Activated CD4-positive, alpha-beta memory T cell treated with anti-CD3 and anti-CD28 coated beads for 36 hours (primary cell): ENCODE measurements at places on chromosomes 11 and 22. TPM values are rescaled to one million over a fixed set of nuclear protein-coding genes. Genes with fewer than 3 reads are reported as not detected.

Gene LGR4
- 0.67 TPM for total RNA-seq

Gene EFCAB6
- 0.29 TPM for total RNA-seq

Gene VSIG10L2
- total RNA-seq: not detected

Gene CD44
- total RNA-seq: 440 TPM

GRCh38 chr11:103898065-103898464 lies 138.4 kb upstream of the DDI1 start:
- no peak for DNase-seq
- H3K4me1 ChIP-seq: no peaks in the 10 kb centered on the region
- H3K4me3 ChIP-seq: no peak overlapping the region

DNA sequence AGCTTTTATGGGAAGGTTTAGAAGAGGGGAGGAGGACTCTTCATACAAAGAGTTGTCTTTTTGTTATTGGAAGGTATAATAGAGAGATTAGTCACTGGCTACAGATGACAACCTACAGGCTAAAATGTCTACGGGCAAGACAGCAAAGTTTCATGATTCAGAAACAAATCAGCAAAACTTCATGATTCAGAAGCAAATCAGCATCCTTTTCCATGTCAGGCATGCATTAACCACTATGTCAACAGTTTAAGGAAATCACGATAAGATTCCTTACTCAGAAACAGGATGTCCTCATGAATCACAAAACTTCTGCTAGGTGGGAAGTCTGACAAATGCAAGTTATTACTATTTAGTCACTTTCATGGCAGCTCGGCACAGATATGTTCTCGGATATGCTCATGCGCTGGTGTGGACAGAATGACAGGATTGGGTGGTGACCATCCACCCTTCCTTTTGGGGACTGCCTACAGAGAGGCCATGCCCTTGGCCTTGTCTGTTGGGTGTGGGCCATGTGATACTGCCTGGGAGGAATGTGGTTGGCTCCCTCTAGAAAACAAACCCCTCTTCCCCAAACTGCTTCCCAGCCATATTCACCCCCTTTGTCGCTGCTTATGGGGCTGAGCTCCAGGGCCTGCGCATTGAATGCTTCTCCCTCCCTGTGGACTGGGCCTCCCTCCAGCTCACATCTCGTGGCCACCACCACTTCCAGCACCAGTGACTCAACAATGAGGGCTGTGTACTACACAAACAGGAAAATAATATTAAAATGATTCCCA lies 10.1 kb downstream of the C11orf91 start:
- H3K36me3 ChIP-seq: no peaks in the 10 kb centered on the region
- H3K27me3 ChIP-seq: peaks cover 14% of the 10 kb centered on the region
- DNase-seq: peak; percentile 47
- H3K27ac ChIP-seq: peak overlapping the region; percentile 56

- H3K27me3 ChIP-seq: peaks cover 3% of the 10 kb centered on the region
- no peak for DNase-seq
- H3K4me1 ChIP-seq: no peaks in the 10 kb centered on the region
- no peak overlapping the region for H3K27ac ChIP-seq
- no peak overlapping the region for H3K4me3 ChIP-seq
Observed at GRCh38 chr22:48314073-48314472, 1513.6 kb downstream of the BRD1 start.

DNA sequence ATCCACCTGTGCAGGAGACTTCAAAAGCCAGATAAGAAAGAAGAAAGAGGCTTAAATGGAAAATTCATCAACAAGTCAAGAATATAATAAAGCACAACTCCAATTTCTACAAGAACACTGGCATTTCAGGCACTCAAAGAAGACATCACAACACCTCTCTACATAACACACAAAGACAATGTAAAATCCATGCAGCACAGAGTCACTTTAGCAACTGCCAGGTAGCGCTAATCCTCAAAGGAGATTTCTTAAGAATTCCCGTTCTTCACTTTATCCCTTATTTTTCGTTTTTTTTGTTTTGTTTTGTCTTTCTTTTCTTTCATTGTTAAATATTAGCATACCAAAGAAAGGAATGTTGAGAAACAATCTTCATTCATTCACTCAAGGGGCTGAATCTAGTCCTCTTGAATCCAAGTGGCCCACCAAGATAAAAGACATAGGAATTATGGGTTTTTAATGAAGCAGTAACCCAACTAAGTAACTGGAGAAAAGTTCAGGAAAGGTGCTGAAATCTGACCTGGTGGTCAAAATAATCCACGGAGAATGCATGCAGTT lies 95.0 kb downstream of the CADM1 start:
- H3K36me3 ChIP-seq: no peaks in the 10 kb centered on the region
- no peaks in the 10 kb centered on the region for H3K4me1 ChIP-seq
- H3K4me3 ChIP-seq: no peak overlapping the region
- H3K27ac ChIP-seq: no peak overlapping the region
- H3K27me3 ChIP-seq: no peaks in the 10 kb centered on the region

DNA sequence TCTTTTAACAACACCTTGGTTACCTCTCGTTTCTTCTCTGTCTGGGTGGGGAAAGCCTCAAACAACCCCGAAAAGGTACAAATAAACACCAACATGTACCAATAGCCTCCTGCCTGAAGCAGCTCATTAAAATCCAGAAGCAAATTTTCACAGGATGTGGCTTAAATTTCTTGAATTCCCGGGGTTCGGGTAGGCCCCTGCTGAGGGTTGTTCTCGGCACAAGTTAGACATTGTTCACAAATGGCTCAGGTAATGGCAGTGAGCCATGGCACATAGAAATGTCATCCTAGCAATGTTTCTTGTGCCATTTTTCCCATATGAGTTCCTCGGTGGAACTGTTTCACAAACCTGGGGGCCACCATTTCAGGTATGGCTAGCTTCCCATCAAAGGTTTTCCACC lies 19.7 kb upstream of the GLYATL1 start:
- H3K27ac ChIP-seq: no peak overlapping the region
- no peak overlapping the region for H3K4me3 ChIP-seq
- no peak for DNase-seq
- H3K27me3 ChIP-seq: peaks cover 4% of the 10 kb centered on the region
- H3K36me3 ChIP-seq: no peaks in the 10 kb centered on the region
- peaks cover 9% of the 10 kb centered on the region for H3K4me1 ChIP-seq
